ENCODE measurements at places on chromosomes 5 and 9.

DNA sequence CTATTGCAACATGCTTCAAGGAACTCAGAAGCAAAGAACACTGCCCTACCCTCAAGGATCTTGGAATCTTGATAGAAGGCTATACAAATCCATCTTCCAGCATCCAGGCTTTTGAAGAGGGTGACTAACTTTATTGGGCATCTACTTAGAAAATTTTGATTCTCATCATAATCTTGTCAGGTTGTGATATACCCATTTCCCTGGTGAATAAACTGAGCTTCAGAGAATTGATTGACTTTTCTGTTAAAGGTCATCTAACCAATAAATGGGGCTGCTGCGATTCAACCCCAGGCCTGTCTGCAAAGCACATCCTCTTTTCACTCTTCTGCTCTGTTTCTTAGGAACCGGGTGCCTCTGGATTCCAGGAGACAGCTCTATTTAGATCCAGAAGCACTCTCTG is 19.9 kb upstream of the INSYN2B start:
- no peak for DNase-seq

- DNase-seq: no peak
These were observed 451.1 kb downstream of the EBF1 start for GRCh38 chr5:158648631-158649030.

- DNase-seq: no peak
These were observed 639.4 kb downstream of the PDE4D start for GRCh38 chr5:59254055-59254687.

- no peak for DNase-seq
These were observed 4.7 kb downstream of the CXXC5 start for GRCh38 chr5:139652788-139653241.

GRCh38 chr9:93709600-93710369 is 133.4 kb downstream of the PHF2 start:
- DNase-seq: no peak

DNA sequence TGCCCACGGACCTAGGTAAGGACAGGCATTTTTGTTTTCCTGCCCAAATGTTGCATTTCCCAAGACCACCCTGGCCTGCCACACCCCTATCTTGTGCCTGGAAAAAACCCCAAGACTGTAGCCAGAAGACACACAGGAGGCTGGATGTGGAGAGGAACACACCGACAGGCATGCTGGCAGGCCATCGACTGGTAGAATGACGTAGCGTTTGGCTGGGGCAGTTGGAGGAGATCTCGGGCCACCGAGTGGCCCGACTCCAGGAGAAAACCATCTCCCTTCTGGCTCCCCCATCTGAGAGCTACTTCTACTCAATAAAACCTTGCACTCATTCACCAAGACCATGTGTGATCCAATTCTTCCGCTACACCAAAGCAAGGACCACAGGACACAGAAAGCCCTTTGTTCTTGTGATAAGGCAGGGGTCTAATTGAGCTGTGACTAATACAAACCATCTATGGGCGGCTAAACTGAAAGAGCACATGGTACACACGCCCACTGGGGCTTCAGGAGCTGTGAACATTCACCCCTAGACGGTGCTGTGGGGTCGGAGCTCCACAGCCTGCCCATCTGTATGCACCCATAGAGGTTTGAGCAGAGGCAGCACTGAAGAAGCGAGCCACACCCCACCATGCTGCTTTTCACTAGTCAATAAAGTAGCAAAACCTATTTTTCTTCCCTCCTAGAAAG is 38.9 kb upstream of the N4BP3 start:
- DNase-seq: no peak

Data from stimulated activated CD4-positive, alpha-beta T cell treated with anti-CD3 and anti-CD28 coated beads, TNF-alpha, amount 100 ng/mL, for 4 hours (primary cell).